CD4-positive, alpha-beta T cell treated with Interferon gamma for 1 hour (primary cell): ENCODE measurements at places on chromosomes 4 and X.

DNA sequence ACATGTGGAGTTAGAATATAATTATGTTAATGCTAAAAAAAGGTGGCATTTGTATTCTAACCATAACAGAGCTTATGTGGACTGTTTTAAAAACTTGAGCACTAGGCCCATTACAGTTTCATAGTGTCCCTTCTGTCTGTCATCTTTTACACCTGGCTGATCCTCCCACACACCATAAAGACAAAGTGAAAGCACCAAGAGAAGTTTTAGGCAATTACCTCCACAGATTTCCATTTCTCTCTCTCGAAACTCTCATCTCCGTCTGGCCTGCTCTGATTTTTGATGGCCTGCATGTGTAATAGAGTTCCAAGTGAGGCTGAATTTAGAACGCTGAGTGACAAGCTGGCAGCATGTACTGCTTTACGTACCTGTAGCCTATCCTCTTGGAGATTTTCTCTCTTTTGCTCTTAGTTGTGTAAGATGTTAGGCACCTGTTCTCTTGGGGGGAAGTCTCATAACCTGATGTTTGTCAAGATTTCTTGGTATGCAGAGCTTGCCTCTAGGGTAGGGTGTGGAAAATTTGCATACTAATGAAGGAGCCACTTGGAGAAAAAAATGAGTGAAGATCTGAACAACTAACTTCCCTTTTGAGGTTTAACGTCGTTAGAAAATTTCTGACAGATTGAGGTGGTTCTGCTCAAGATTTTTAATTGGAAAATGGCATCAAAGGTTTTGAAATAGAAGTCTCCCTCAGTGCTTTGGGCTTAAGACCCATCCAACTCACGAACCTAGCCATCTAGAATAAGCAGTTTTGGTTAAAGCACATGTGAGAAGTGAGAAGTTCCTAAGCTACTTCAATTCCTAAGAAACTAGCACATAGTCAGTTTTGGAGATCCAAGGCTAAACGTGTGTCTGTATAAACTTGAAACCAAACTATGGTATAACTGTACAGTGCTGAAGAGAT, 57.6 kb upstream of the RAP1GDS1 start:
- DNase-seq: no peak

DNA sequence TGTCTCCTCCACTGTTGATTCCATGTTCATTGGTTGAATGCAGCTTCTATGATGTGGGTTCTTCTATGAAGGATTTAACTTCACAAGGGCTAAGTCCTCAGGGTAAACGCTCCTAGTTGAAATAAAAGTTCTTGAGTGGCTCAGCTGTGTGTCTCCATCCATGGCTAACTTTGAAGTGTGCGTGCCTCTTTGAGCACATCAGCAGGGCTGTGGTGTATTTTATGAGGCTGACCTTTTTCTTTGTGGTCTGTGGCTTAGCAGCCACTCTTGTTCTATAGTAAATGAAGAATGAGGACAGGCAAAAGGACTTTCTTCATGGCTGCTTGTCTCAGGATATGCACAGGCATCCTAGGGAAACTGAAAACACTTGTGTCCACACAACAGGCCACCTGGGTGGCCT, 88.5 kb downstream of the KIT start:
- DNase-seq: no peak

- no peak for DNase-seq
Observed at GRCh38 chrX:69036674-69037573, 128.3 kb downstream of the PJA1 start.

GRCh38 chr4:152118819-152119553, 358.2 kb upstream of the GATB start:
- DNase-seq: no peak

GRCh38 chr4:126991965-126992364, 640.8 kb upstream of the INTU start:
- DNase-seq: no peak

- no peak for DNase-seq
Observed at GRCh38 chrX:143635915-143636314, at the start of gene SLITRK4. SLITRK4 (minus strand) TSS chrX:143636101; CDS start chrX:143631108, 4,993 bp downstream.

DNA sequence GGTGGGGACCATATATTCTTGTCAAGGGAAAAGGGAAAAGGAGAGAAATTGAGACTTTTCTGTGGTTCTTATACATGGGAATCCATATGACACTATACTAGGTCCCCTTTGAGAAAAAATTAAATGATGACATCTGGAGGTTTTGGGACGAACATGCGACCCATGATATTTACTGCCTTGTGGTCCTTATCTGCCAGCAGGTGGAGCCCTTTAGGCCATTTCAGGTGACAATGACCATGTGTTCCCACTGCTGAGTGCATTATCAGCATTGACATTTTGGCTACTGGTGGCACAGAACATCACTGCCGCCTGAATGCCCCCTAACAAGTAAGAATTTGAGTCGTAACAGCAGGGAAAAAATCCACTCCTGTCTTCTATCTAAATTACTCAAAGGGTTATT, 843.4 kb downstream of the FSTL5 start:
- no peak for DNase-seq

DNA sequence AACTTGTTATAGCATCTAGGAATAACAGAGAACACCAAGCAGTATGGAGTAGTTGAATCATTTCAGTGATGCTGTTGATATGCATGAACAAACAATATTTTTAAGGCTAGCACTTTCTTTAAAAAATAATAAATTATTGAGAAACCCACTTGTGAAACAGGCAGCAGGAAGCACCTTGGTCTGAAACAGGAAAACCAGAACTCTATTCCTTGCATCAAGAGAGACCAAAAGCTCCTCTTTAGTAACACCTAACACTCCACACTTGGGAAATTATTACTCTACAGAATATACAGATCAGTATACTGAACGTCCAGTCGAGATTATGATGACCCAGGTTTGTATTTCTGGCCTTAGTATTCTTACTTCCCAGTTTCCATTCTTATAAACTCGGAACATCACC, 129.0 kb downstream of the ARAP2 start:
- DNase-seq: no peak

GRCh38 chr4:107630185-107630705, 89.8 kb downstream of the PAPSS1 start:
- no peak for DNase-seq
